ENCODE measurements at places on chromosomes 2 and 18. TPM values are rescaled to one million over a fixed set of nuclear protein-coding genes. Genes with fewer than 3 reads are reported as not detected.
A peak's percentile ranks its signal among the peaks of the same experiment; 100 is the strongest.

DNA sequence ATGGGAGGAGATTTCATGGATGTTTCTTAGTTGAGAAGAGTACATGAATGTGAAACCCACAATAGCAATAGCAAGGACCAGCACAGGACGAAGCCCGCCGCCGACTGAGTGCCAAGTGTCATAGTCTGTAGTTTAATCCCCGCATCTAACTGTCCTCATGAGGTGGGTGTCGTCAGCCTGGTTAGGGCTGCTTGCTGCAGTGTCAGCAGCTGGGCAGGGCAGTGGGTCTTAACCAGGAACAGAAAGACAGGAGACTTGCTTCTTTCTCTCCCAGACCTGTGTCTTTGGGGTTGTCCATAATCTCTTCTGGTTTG is 146.6 kb downstream of the VAPA start:
- no peak overlapping the region for H3K4me3 ChIP-seq

- H3K27ac ChIP-seq: no peak overlapping the region
- no peak overlapping the region for H3K4me3 ChIP-seq
- H3K4me1 ChIP-seq: no peaks in the 10 kb centered on the region
Measured at GRCh38 chr18:61842146-61842545, 50.7 kb downstream of the RNF152 start.

DNA sequence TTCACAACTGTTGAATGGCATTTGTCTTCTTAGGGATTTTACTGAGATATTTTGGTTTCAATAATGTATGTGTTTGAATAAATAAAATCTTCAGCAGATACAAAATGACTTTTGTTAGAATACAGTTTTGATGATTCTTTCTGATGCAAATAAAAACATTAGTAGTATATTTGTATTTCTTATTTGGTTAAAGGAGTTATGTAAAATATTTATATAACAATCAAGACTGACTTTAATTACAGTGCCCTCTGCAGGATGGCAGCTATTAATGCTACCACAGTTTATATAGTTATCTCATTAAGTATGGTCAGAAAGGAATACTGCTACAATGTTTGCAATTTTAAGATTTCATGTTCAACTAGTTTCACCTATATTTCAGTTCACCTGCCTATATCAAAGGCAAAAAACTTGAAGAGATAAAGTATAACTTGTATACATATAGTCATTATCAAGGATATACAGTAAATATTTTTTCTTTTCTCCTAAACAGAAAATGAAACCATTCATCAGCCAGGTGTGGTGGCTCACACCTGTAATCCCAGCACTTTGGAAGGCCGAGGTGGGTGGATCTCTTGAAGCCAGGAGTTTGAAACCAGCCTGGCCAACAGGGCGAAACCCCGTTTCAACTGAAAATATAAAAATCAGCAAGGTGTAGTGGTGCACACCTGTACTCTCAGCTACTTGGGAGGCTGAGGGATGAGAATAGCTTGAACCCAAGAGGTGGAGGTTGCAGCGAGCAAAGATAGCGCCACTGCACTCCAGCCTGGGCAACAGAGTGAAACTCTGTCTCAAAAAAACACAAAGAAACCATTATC is 19.8 kb downstream of the ARL5A start:
- no peak overlapping the region for H3K27ac ChIP-seq
- no peak overlapping the region for H3K4me3 ChIP-seq
- no peak for DNase-seq
- H3K4me1 ChIP-seq: no peaks in the 10 kb centered on the region

DNA sequence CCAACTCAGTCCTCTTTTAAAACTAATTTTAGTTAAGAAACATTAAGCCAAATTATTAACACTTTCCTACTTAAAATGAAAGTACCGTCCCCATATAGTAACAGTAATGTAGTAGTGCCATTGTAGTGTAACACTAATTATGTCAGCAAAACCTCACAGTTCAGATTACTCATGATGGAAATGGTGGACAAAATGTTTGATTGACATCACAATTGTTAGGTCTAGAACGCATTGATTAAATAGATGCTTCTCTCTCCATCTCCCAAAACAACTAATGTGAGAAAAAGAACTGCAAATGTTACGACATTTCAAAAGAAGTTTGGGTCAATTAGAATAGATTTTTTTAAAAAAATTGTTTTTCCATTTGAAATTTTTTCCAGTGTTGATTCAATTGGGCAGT is 1.2 kb upstream of the ATF2 start:
- peak overlapping the region; percentile 91 for H3K27ac ChIP-seq
- no peak for DNase-seq
- peaks cover 13% of the 10 kb centered on the region for H3K4me1 ChIP-seq

- no peak overlapping the region for H3K27ac ChIP-seq
- no peaks in the 10 kb centered on the region for H3K36me3 ChIP-seq
- no peak for DNase-seq
- no peak overlapping the region for H3K4me3 ChIP-seq
Measured at GRCh38 chr2:16142383-16143361, 202.3 kb downstream of the MYCN start.

- H3K36me3 ChIP-seq: no peaks in the 10 kb centered on the region
- no peaks in the 10 kb centered on the region for H3K4me1 ChIP-seq
- no peak overlapping the region for H3K27ac ChIP-seq
- H3K27me3 ChIP-seq: no peaks in the 10 kb centered on the region
- H3K4me3 ChIP-seq: no peak overlapping the region
Measured at GRCh38 chr2:216742411-216742810, 47.1 kb upstream of the IGFBP5 start.

DNA sequence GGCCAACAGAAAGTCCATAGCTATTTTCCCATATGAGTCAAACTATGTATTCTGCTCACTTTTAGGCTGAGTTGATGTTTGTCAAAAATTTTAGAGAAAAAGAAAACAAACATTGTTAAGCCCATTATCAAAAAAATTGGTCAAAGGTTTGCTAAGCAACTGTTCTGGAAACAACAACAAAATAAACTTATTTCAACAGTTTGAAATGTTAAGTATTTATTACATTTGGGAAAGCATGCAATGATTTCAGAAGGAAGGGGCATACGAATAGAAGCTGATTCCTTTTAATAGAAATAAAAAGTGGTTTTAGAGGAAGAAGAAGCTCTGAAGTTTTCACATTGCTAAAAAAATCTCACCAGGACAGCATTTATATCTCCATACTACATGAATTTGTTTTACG is 1837.5 kb upstream of the CELF4 start:
- H3K27ac ChIP-seq: no peak overlapping the region
- no peak overlapping the region for H3K4me3 ChIP-seq
- no peaks in the 10 kb centered on the region for H3K4me1 ChIP-seq
- no peak for DNase-seq
- H3K27me3 ChIP-seq: no peaks in the 10 kb centered on the region

- H3K4me3 ChIP-seq: no peak overlapping the region
- DNase-seq: no peak
- H3K4me1 ChIP-seq: no peaks in the 10 kb centered on the region
- H3K27ac ChIP-seq: no peak overlapping the region
- no peaks in the 10 kb centered on the region for H3K27me3 ChIP-seq
Measured at GRCh38 chr2:193114827-193115226, 920.1 kb upstream of the TMEFF2 start.

GRCh38 chr18:24877546-24877945 is 417.1 kb downstream of the HRH4 start:
- H3K27ac ChIP-seq: no peak overlapping the region
- no peak overlapping the region for H3K4me3 ChIP-seq
- H3K27me3 ChIP-seq: no peaks in the 10 kb centered on the region

DNA sequence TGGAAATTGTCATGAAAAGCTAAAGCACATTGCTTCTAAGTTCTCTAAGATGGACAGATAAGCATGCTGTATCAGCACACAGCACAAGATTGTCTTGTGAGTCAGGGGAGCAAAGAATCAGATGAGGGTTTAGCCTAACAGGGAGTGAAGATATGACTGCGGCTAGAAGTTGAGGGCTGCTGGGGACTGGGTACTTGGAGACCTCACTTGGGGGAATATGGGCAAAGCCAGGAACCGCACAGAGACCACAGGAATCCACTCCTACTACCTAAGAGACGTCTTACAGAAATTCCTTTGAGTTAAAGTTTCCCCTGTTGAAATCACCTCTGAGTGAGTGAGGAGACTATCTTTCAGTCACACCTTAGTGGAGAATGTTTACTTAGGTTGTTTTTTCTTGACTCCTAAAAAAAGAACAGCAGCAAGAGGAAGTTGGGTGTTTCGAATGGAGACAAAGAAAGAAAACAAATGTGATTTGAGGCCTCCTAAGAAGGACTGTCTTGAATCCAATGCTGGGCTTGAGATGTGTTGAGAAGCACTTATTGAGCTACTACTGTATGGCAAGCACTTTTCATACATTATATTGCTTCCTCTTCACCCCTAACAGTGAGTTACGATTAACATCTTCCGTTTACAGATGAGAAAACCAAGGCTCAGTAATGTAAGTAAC is 100.7 kb downstream of the ANKRD44 start:
- H3K4me3 ChIP-seq: peak overlapping the region; percentile 12
- no peaks in the 10 kb centered on the region for H3K36me3 ChIP-seq
- H3K4me1 ChIP-seq: peaks cover 93% of the 10 kb centered on the region
- no peaks in the 10 kb centered on the region for H3K27me3 ChIP-seq
- no peak for DNase-seq

The SCN7A gene
- total RNA-seq: not detected

The ACP1 gene
- 61.1 TPM for total RNA-seq

The EML6 gene
- 2.5 TPM for total RNA-seq

Data from naive thymus-derived CD4-positive, alpha-beta T cell (primary cell).